RWPE1 (cell line): ENCODE measurements at places on chromosomes 1 and 21.
A peak's percentile ranks its signal among the peaks of the same experiment; 100 is the strongest.

- DNase-seq: peak; percentile 62
Measured at GRCh38 chr1:94805912-94806311, 14.2 kb upstream of the SLC44A3 start.

DNA sequence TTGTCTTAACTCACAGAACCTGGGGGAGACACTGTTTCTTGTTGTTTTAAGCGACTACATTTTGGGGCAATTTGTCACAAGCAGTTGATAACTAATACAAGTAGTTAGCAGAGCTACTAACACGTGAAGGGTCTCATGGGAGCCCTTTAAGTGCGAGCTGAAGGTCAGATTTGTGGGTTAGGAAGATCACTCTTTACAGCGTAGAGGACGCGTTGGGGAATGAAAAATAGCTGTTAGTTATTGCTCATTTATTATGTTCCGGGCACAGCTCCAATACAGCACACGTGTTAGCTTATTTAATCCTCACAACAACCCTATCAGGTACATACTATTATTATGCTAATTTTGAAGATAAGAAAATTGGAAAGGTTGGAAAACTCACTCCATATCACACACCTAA, 95.9 kb downstream of the ACTL8 start:
- DNase-seq: no peak

DNA sequence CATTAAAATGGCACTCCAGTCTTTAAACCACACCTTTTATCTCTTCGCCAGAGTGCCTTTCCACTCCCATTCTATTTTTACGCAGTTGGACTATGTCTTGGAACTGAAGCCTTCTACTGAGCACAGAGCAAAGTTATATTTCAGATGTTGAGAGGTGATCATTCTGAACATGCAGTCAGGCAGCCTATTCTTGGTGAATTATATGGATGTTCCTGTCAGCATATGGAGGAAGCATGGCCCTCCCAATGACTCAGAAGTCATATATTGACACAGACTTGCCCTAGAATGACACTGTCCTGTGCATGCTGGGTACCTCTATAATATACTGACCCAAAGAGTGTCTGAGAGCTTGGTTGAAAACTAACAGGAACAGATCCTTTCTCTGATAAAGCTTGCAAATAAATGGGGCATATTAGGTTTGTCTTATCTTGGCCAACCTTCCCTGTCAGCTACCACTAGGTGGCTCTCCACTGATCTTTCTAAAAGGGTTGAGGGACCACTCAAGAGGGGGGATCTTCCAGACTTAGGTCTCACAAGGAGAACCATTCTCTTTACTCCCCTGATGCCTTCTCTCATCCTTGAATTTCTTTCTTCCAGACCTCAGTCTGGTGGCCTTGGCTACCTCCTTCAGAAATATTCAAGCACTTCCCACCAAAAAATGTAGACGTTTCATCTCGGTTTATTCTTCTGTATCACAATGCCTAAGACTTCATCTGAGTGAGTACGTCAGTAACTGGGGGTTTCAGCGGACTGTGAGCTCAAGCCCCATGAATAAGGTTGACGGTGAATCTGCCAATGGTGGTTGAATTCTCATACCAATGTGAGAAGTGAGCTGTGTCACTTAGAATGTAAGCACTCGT, 11.8 kb upstream of the ALG14 start:
- peak; percentile 32 for DNase-seq

GRCh38 chr1:163565166-163565565, 243.4 kb downstream of the NUF2 start:
- DNase-seq: no peak

- DNase-seq: no peak
Measured at GRCh38 chr1:175888996-175889395, 145.6 kb upstream of the TNR start.

- DNase-seq: no peak
Measured at GRCh38 chr1:221795380-221795779, 53.5 kb upstream of the DUSP10 start.

GRCh38 chr1:158728510-158729225, 8.1 kb upstream of the OR6K3 start:
- no peak for DNase-seq

GRCh38 chr1:36284061-36284460, 22.1 kb upstream of the SH3D21 start:
- no peak for DNase-seq

DNA sequence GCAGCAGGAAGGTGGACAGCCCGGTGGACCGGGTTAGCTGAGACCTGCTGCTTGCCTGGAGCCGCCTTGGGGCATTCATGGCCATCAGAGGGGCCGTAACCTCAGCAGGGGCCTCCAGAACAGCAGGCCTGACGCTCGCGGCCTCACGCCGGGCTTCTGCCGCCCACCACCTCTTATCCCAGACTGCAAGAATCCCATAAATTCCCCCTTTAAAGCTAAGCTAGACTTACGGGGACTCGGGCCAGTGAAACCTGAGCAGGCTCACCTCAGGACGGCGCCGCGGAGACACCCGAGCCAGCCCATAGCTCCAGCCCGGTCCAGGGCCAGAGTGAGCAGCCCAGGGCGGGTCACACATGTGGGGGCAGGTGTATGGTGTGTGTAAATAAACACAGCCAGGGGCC, 132.3 kb downstream of the GLIS1 start:
- DNase-seq: no peak

DNA sequence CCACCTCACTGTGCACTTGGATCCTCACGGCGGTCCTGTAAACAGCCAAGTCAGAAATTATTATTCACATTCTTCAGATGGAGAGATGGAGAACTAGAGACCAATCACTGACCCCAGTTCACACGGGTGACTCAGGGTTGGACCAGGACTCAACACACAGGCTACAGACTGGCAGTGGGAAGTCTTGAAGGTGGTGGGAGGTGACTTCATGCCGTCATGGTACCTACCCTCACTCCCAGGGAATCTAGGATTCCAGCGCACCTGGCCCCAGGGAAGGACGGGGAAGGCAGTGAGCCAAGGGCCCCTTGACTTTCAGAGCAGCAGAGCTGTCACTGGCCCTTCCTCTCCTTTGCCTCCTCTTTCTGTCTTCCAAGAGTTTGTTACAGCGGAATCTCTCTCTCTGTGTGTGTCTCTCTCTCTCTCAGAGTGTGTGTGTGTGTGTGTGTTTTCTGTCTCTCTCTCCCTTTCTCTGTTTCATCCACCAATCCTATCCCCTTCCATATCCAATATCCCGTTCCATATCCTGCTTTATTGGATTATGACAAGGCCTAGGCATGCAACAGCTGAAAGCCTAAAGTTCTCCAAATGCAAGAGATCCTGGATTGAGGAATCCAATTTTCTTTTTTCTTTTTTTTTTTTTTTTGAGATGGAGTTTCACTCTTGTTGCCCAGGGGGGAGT, 11.7 kb downstream of the OPTC start:
- no peak for DNase-seq

DNA sequence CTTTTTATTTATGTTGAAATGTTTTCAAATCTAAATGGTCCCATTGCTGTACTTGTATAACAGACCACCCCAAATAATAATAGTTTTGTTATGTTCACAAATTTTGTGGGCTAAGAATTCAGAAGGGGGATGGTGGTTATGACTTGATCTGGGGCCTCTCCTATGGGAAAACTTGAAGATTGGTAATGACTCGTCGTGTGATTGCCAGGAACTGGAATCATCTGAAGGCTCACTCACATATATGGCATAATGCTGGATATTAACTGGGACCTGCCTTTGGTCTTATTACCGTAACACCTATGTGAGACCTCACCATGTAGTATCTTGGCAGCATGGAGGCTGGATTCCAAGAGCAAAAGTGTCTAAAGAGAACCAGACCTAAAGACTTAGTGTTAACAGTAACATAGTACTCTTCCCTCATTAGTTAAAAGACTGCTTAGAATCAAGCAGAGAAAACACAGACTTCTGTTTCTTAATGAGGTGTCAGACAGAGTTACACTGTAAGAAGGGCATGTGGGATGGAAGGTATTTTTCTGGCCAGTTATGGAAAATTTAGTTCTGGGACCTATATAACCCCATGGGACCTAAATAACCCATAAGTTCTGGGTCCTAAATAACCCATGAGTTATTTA, 11.9 kb downstream of the LYPLAL1 start:
- no peak for DNase-seq

- DNase-seq: no peak
Measured at GRCh38 chr1:228314658-228315483, 91.8 kb downstream of the TRIM11 start.

DNA sequence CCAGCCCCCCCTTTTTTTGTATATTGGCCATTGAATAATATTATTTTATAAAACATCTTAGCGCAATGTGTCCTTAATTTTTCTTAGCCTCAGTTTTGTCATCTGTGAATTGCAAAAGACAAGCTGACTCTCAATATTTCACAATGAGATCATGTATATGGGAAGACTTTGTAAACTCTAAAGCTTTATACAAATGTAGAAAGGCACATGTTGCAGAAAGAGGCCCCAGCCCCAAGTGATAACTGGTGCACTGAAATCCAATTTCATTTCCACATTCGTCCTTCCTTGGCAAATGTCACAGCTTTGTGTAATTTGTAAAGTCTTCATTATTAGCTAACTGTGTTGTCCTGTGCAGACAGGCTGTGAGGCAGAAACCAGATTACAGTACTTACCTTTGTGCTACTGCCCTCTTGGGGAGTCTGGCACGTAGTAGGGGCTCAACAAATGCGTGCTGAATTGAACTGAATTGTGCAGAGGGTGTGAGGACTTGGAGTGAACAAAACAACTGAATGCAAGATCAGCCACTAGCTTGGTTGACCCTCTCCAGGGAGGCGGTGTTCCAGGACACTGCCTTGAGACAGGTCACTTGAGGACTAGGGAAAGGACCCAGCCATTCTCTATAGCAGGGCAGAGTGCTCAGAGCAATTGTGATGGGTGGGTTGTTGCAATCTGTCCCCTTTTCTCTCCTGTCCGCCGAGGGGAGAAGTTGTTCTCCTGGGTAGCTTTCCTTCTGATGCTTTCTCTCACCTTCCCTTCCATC, 74.6 kb downstream of the LMO4 start:
- DNase-seq: no peak

DNA sequence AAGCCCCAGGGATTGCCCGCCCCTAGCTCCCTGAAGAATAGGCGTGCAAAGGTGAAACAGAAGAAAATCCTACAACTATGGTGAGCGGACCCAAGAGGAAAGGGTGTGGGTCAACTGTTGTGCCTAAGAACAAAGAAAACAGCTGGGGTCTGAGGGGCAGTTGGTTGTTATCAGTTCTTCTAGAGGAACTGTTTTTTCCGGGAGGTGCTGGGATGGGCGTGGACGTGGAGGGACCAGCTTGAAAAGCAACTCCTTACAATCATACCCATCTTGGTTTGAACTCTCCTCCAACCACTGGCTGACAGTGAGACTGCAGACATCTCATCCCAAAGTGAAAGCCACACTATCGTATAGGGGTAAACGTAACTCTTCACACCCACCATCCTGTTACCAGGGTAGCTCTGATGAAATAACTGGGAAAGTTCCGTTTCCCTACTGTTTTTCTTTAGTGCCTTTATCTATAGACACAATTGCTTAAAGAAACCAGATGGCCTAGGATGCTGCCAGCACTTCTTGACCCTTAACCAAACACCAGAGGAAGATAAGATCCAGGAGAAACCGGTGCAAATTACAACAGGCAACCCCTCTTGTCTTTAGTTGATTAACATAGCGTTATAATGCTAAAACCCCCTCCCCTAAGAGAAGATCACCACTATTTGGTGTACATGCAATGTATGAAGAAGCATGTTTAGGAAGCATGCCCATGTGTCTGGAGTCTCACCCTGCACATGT, 25.6 kb upstream of the FAM89A start:
- no peak for DNase-seq

- DNase-seq: no peak
Measured at GRCh38 chr1:228018961-228019721, 12.3 kb downstream of the WNT3A start.

GRCh38 chr1:94258873-94259331, 21.5 kb upstream of the ARHGAP29 start:
- peak; percentile 85 for DNase-seq
